Stimulated activated effector memory CD8-positive, alpha-beta T cell treated with anti-CD3 and anti-CD28 coated beads, Interleukin-12 subunit alpha, Interleukin-12 subunit beta, amount 100 ng/mL, for 72 hours (primary cell): ENCODE measurements at places on chromosomes 5 and 9.

DNA sequence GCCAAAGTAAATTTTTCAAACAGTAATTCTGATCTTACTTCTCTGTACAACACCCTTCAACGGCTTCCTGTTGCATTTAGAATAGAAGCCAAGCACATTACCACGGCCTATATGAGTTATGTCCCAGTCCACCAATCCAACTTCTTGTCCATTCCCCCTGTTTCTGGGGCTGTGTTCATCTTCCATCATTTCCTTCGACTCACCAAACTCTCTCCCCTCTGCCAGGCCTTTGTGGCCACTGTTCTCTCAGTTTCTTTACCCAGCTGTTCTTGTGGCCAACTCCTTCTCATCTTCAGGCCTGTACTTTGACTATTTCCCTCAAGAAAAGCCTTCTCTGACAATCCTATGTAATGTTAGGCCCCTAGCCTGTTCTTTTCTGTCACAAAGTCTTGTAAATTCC lies 259.4 kb upstream of the EFNA5 start:
- DNase-seq: no peak

DNA sequence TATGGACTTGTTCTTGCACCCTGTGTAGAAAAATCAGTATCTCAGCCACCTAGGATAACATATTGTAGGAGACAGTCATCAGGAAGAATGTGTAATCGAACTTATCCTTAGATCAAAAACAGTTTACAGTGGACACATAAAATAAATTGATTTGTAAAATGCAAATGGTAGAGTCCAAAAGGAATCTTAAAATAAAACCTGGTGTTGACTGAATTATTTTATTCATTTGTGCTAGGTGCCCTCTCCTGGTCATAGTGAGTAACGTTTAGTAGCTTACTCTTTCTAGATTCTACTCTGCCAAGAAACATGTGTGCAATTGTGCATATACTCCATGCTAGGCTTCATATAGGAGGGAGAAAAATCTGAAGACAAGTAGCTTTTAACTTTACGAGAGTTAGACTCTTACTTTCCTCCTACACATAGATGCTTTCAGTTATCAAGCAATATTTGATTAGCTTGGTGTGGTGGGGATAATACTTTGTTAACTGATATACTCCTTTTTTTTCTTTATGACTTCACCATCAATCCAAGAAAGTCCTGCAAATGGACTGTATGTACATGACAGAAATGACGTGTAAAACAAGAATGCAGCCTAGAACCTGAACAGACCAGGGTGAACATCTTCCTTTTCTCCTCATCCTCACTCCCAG lies 23.7 kb upstream of the LOX start:
- DNase-seq: no peak

DNA sequence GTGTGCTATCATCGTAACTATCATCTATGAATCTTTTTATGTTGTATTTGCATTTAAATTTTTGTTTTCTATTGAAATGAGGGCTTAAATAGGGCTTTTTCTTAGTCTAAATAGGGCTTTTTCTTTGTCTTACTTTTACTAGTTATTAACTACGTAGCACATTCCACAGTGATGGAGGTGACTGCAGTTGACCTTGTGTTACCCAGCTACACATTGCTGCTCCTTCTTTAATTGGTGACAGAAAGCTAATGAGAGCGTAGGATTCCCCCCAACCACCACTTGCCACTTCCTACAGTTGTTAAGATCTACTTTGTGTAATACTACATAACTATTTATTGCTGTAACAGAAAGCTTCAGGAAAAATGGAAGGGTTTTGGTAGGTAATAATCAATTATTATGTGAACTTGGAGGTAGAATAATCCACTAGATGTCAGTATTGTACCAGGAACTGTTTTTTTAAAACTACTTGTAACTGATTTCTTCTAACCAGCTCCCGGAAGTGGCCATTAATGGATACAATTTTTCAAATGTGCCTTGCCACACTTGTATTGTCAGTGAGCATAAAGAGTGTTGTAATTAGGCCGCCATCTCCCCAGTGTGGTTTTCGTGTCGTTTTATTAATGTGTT lies 18.0 kb downstream of the MTRR start:
- no peak for DNase-seq

- no peak for DNase-seq
Observed at GRCh38 chr5:154753792-154754191, 1.4 kb upstream of the LARP1 start.

- no peak for DNase-seq
Observed at GRCh38 chr5:109630093-109630492, 59.6 kb upstream of the MAN2A1 start.

DNA sequence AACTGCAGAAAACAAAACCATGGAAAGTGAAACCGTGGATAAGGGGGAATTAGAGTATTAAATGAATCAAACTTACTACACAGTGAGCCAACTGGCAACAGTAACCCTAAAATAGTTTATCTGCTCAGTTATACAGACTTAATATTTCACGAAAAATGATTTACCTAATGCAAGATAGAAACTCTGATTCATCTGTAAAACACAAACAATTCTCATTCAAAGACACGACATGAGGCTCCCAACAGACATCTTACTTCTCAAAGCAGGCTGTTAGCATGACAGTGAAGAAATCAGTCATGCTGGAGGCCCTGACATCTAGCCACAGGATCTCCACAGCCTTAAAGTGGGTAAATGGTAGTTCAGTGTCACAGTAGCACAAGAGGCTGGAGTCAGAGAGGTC lies 131.2 kb downstream of the FBN2 start:
- no peak for DNase-seq

- no peak for DNase-seq
Observed at GRCh38 chr5:19891658-19892057, 96.3 kb downstream of the CDH18 start.

DNA sequence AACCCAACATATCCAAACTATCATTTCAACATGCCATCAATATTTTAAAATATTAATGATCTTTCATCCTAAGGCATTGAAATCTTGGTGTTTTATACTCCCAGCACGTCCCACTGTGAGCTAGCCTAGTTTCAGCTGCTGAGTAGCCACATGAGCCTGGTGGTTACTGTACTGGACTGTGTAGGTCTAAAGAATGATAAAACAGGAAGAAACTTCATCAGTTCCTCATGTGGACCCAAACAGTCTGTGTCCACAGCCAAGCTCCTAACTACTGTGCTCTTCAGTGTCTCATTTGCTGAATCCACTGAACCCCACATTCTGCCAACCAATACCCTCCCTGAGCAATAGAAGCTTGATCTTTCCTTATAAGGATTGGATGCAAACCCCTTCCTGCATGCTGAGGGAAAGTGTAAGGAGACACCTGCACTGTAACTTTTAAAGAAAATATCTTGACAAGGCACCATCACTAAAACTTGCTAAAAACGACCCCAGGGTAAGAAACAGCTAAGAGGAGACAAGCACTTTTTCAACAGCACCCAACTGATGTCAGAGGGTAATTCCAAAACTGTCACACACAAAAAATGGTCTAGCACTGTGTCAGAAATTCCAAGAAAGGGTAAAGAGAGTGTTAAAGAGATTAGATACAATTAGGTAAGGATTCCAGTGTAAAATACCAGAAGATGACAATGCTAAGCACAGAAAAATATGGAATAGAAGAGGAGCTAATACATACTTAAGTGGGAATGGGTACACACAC lies 126.9 kb downstream of the SPOCK1 start:
- DNase-seq: no peak

- DNase-seq: no peak
Observed at GRCh38 chr5:137399911-137400310, 99.2 kb downstream of the SPOCK1 start.

DNA sequence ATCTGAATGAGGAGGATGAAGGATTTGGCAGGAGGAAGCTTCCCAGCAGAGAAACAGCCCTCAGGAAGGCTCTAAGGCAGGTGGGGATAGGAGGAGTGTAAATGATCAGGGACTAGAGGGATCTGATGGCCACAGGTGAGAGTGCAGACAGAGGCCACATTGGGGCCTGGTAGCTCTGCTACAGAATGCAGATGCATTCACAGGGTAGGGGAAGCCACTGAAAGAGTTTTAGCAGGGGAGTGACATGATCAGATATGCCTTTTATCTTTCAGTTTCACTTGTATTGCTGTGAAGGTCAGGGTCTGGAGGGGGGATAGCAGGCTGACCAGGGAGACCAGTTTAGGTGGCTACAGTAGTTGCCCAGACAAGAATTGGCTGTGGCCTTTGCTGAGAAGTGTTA lies 3.0 kb downstream of the TXNDC15 start:
- no peak for DNase-seq

DNA sequence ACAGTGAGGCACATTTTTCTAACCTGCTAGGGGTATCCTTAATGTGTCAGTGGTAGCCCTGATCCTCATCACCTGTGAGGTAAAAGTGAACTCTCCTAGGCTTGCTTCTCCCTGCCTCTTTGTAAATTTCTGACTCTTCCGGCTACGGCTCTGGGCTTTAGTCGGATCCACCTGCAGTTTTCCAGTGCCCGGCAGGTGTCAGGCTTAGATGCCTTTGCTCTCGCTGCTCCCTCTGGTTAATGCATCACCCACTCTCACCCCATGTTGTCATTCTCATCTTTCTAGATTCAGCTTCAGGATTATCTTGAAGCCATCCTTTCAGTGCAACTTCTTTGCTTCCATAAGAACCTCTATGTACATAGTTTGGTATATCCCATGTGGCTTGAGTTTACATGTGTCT lies 3.6 kb downstream of the CEP78 start:
- DNase-seq: no peak

GRCh38 chr5:148113243-148113642 lies 49.5 kb downstream of the SPINK5 start:
- no peak for DNase-seq

DNA sequence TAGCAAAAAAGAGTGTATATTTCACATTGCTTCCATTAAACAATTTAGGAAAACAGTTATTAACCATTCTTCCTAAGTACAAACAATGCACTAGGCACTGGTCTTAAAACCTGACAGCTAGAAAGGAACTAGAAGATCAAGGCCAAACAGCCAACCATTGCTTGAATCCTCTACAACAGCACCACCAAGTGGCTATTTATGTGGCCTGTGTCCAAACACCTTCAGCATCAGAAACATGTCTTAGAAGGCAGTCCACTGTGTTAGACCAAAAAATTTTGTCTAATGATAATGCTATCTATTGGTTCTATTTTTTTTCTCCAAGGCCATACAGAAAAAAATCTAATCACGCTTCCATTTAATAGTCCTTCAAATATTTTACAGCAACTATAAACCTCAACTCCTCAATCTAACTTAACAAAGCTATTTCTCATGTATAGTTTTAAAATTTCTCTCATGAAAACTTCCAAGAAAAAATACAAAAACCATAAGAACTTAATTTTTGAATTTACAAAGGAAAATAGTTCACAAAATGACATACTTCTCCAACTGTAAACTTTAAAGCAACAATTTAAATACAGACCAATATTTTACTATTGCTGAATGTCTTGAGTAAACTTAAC lies 36.1 kb downstream of the CAAP1 start:
- DNase-seq: no peak

GRCh38 chr5:24747327-24747726 lies 102.5 kb upstream of the CDH10 start:
- no peak for DNase-seq

DNA sequence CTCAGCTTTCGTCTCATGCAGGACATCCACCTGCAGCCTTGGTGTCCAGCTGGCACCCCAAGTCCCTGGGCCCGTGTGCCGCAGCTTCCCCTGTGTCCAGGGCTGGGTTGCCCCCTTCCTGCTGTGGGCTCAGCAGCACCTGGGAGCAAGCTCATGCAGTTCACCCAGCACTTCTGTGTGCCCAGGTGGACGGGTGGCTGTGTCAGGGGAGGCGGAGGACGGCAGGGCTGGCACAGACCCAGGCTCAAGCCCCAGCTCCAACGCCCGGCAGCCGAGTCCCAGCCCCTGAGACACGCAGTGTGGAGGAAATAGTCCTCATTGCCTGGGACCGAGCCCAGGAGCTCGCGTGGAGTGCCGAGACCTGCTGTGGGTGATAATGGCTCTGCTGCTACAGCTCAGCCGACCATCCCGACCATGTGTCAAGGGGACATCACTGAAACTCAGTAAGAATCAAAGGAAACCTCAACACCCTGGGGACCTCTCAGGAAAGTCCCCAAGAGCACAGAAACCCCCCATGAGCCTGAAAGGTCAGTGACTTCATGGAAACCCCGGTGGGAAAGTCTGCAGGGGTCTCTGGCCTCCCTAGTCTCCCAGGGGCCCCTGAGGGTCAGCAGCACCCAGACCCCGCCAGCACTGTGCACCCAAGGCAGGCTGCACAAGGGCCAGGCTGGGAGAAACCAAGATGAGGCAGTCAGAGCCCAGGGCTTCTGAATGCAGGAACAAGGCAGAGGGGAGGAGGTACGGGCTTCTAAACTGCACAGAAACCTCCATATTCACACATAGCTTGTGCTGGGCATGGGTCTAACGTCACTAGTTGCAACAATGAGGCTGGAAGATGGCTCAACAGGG lies 38.8 kb downstream of the LPCAT1 start:
- DNase-seq: no peak

DNA sequence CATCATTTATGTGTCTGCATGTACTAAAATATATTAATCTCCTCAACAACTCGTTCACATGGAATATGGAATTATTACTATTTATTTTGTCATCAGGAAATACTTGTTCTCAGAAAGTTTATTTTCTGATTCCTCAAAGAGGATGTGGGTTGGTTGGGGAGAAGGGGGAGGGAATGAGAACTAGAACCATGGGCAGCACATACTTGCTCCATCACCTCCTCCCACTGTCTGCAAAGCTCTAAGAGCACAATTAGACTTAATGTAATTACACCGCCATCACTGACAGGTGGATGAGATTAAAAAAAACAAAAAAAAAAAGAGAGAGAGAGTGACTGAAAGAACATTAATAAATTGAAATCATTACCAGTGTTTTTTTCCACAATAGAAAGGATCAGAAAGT lies 98.2 kb downstream of the OXCT1 start:
- DNase-seq: no peak

- no peak for DNase-seq
Observed at GRCh38 chr9:78218890-78219289, 17.0 kb upstream of the CEP78 start.

- DNase-seq: no peak
Observed at GRCh38 chr5:159660401-159660800, 255.9 kb upstream of the ADRA1B start.

DNA sequence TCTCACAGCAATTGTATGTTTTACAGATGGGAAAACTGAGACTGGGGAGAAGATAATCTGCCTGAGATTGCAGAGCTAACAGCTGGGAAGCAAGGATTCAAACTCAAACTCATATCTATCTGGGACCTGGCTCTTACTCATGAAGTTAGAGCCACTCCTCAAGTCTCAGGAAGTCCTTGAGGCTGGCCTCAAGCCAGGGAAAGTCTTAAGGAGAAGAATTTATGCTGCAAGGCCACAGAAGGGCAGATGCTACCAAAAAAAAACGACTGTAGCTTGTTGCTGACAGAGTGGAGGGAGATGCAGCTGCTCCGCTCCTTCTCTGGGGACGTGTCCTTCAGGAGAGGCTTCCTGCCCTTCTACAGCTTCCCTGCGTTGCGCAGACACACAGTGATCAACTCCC lies 39.8 kb downstream of the BARHL1 start:
- no peak for DNase-seq

DNA sequence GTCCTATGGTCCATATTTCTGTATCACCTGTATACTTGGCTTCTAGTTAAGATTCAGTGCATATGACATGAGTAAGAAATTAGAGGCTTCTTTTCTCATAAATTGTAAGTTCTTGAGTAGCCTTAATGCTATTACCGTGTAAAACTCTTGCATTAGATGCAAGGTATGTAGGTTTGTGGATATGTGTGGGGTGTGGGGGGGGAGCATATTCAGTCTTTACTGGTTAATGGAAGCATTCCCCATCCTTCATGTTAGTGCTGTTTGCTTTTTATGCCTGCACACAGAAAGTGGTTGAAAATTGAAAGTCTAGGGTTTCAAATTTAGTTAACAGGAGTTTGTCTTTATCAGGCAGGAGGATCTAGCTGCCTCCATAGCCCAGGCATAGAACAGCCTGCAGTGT lies 16.1 kb downstream of the RAI14 start:
- no peak for DNase-seq

GRCh38 chr9:107940616-107941595 lies 451.3 kb upstream of the KLF4 start:
- DNase-seq: no peak
